ENCODE measurements at places on chromosomes 16 and 17.

DNA sequence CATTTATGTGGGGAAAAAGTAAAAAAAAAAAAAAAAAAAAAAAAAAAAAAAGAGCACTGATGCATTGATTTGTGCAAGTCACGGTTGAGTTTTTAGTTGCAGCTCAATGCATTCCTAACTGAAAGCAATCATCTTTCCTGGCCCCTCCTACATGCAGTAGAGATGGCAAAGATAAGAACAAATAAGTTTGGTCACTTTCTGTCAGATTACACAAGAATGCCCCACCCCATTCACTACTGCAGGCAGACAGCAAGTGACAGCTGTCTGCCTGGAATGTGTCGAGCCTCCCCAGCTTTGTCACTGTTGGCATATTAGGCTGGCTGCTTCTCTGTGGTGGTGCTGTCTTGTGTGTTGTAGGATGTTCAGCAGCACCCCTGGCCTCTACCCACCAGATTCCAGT lies 243.5 kb downstream of the FOXL1 start:
- no peak for DNase-seq

- DNase-seq = peak; percentile 53
Observed at GRCh38 chr16:82639666-82640336, 13.0 kb downstream of the CDH13 start.

DNA sequence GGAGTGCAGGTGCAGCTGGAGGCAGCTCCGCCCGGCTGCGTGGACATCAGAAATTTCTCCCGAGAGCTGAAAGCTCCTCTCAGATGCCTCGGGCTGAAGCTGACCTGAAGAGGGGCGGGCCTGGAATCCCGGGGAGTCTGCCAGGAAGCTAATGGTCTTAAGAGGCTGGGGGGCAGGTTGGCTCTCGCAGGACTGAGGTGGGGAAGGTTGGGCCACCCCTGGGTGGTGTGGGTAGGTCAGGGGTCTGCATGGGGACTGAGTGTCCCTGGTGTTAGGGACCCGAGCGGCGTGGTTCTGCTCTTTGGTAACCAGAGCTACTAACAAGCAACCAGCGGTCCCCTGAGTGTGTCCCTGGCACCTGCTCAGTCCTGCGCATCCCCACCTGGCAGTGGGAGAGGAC lies 3.5 kb downstream of the CHMP6 start:
- DNase-seq = no peak

DNA sequence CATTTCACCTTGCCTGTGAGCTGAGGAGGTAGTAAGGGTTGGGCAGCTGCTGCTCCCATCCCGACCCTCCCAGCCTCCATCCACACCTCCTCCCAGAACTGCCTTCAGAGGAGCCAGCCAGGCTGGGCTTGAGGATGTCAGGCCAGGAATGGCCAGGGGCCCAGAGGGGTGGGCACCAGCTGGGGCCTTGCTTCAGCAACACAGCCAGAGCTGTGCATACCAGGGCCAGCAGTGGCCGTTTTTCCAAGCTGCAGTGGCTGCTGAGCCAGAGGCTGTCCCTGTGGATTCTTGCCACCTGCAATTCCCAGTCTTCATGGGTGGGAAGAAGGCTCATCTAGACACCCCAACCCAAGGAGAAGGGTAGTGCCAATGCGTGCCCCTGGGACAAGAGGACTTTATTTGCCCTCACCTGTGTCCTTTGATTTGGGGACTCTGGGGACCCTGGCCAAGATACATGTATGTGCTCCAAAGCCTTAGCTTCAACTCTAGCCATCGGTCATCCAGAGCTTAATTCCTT lies 153.4 kb upstream of the SDK2 start:
- no peak for DNase-seq

- no peak for DNase-seq
Observed at GRCh38 chr17:82372249-82373071, 895 bp downstream of the UTS2R start.

DNA sequence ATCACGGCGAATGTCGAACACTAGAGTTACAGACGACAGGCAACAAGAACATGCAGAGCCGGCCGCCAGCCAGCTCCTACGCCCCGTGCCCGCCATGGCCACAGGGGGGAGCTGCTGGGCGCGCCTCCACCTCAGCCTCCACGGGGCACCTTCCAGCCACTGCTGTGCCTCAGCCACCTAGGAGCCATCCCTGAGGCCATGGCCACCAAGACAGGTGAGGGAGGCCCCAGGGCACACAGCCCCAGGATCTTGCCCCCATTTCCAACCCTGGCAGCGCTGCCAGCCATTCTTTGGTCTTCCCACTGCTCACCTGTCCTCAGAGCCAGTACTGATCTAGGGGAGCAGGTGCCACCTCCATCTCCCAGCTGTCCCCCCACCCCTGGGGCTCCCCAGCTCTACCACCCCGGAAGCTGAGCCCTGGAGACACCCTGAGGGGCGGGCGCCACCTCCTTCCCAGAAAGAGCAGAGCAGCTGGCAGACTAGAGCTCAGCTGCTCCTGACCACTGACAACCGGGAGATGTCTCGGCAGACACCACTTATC lies 11.8 kb downstream of the GNPTG start:
- peak; percentile 65 for DNase-seq

GRCh38 chr16:2895813-2896212 lies 12.8 kb downstream of the FLYWCH2 start:
- DNase-seq = no peak

Data from activated CD4-positive, alpha-beta T cell treated with anti-CD3 and anti-CD28 coated beads, Interleukin-2, Interleukin-4, amounts not matched to agents 100 ng/mL and 50 ng/mL, durations not matched to agents 16 hours and 8 hours (primary cell).